ENCODE measurements at places on chromosomes 1 and 21. TPM values are rescaled to one million over a fixed set of nuclear protein-coding genes. Genes with fewer than 3 reads are reported as not detected.

DNA sequence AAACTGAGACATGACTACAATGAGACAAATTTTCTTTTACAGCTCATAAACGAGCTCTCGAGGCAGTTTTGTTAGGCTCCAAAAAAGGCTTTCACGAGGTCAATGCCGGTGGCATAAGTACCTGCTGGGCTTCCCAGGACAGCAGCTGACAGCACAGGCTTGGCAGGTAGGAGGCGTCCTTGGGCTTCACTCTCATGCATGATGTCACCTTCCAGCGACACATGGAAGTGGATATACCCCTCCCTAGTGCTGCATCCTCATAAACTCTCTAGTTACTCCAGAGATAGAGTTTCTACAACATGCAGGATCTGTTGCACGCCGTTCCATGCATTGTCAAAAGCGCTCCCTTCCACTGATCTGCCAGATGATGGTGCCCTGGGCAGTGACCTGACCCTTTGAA lies 112.5 kb upstream of the PAXBP1 start:
- DNase-seq: no peak

S1PR1 gene
- total RNA-seq: 2.3 TPM

DNA sequence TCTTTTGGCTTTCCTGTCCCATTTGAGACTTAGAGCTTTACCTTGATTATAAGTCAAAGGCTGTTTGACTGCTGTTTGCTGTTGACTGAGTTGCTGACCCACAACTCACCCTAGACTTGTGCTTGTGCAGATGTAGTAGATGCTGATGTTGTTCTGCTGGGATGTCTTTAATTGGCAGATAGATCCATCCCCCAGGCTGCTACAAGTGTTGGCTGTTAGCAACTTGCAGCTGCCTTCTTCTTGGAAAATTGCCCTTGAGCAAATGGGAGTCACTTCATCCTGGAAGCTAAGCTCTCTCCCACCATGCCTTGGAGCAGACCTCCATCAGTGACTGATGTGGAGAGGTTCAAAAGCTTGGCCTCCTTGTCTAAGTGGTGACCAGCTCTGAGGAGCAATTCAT lies 139.3 kb upstream of the KIAA0040 start:
- no peak for DNase-seq

PRRX1 gene
- total RNA-seq: 1.0 TPM

DNA sequence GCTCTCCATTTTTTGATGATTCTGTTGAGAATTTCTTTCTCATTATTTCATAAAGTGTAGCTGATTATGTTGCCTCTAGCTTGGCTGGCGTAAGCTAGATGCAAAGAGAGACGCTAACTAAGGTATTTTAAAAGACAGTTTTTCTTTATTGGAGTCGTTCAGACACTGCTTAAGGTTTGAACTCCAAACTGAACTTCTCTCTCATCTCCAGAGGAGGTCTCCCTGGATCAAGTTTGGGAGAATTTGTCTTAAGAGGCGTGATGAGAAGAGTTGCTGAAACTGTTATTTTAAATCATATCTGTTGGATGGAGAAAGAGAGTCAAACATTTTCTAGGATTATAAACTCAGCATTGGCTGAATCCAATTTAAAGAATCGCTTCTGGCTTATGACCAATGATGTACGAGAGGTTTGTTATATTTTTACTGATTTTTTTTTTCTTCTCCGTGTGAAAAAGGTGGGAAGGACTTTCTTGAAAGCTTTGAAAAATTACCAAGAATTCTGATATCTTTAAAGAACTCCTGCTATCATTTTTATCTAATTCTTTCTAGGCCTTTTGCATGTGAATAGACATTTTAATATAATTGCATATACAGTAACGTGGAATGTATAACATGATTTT lies 34.0 kb downstream of the MAP3K7CL start:
- no peak for DNase-seq

All from pancreas (tissue), 10 donors.